Lung (tissue), 17 donors: ENCODE measurements at places on chromosomes 1 and 21. TPM values are rescaled to one million over a fixed set of nuclear protein-coding genes. Genes with fewer than 3 reads are reported as not detected.

The GNG4 gene
- total RNA-seq: 0.21 TPM

The REN gene
- 0.28 TPM for total RNA-seq

The CD1B gene
- not detected for total RNA-seq

The SRGAP2C gene
- total RNA-seq: 18.7 TPM

The TFB2M gene
- total RNA-seq: 10.4 TPM

The ACTL8 gene
- total RNA-seq: not detected

The MLLT11 gene
- 1.3 TPM for total RNA-seq

The ST6GALNAC5 gene
- 45.8 TPM for total RNA-seq

The RBP7 gene
- total RNA-seq: 5.7 TPM

The PGM1 gene
- total RNA-seq: 53.8 TPM

The TEDDM1 gene
- total RNA-seq: not detected

The ABCD3 gene
- 58.6 TPM for total RNA-seq

The CLEC20A gene
- total RNA-seq: not detected

The HMGCS2 gene
- total RNA-seq: 0.28 TPM

The RHD gene
- total RNA-seq: not detected

The METTL13 gene
- total RNA-seq: 22.1 TPM

The CDA gene
- total RNA-seq: 0.40 TPM

The S100A5 gene
- 0.31 TPM for total RNA-seq

The FAM163A gene
- total RNA-seq: not detected

The SLAMF1 gene
- 0.95 TPM for total RNA-seq

The CTSE gene
- 14.6 TPM for total RNA-seq

The ITGB2 gene
- 52.9 TPM for total RNA-seq

The NMNAT2 gene
- 0.88 TPM for total RNA-seq

The CLDN19 gene
- 2.0 TPM for total RNA-seq

The C1QB gene
- total RNA-seq: 702 TPM

The PACC1 gene
- total RNA-seq: 7.2 TPM

The FCAMR gene
- total RNA-seq: 0.40 TPM

The NID1 gene
- 151 TPM for total RNA-seq

The PAPPA2 gene
- total RNA-seq: 0.46 TPM

The DCST2 gene
- total RNA-seq: 0.31 TPM

The MYBPH gene
- total RNA-seq: not detected

The SDC3 gene
- total RNA-seq: 23.9 TPM

The AMY1C gene
- 22.2 TPM for total RNA-seq

The LIN28A gene
- not detected for total RNA-seq

The F13B gene
- not detected for total RNA-seq

The ALX3 gene
- total RNA-seq: not detected

The LCE1C gene
- total RNA-seq: not detected

The ANKRD34A gene
- total RNA-seq: 0.06 TPM

The C1orf216 gene
- total RNA-seq: 6.8 TPM

The NEGR1 gene
- total RNA-seq: 7.3 TPM

The LRRC71 gene
- total RNA-seq: 17.2 TPM

The WNT9A gene
- 8.6 TPM for total RNA-seq

The CYP4A22 gene
- total RNA-seq: 0.18 TPM

The ISG15 gene
- total RNA-seq: 53.6 TPM

The ICOSLG gene
- total RNA-seq: 4.0 TPM
